ENCODE measurements at places on chromosomes 7 and 10.

DNA sequence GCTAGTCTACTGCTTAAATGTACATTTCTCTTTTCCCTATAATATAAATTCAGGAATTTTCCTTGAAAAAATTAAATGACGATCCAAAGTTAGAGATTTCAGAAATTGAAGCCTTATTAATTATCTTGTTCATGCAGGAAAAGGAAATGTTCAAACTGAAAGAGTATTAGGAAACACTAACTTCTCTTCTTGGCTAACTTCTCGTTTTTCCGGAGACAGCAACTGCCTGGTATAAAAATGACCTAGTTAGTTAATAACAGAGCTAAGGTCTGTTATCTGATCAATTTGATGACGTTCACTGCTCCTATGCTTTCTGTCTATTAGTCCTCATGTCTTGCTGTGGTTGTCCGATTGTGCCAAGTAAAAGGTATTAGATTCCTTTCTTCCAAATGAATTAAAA is 212.5 kb downstream of the DGKB start:
- no peak for DNase-seq

DNA sequence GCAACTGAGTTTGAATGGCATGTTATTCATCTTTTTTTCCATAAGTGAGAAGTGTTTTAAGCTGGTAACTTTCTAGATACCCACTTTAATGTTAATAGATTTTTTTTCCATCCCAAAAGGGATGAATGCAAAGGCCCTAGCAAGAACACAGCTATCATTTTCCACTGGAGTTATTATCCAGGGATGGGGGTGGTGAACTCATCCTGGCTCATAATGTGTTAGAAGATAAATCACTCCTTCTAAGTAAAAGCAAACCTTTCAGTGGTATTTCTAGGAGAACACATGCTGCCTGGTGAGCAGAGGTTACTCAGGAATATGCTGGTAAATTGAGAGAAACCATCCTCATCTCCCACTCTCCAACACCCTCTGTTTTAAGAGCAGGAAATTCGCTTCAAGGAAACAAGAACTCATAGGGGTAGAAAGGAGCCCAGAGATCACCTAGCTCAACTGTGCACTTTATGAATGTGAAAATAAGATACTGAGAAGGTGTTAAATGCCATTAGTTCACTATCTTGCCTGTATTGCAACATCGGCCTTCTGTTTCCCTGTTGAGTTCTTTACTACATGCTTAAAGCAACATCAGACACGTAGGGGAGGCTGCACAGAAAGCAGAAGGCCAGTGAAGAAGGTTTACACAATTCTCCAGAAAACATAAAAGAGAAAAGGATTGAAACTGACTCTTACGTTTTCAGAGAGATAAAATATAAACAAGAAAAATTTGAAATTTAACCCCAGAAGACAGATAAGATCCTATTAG is 264.0 kb upstream of the PRKCQ start:
- DNase-seq, result no peak

- DNase-seq, result no peak
Observed at GRCh38 chr7:98315318-98315993, 34.0 kb downstream of the BRI3 start.

DNA sequence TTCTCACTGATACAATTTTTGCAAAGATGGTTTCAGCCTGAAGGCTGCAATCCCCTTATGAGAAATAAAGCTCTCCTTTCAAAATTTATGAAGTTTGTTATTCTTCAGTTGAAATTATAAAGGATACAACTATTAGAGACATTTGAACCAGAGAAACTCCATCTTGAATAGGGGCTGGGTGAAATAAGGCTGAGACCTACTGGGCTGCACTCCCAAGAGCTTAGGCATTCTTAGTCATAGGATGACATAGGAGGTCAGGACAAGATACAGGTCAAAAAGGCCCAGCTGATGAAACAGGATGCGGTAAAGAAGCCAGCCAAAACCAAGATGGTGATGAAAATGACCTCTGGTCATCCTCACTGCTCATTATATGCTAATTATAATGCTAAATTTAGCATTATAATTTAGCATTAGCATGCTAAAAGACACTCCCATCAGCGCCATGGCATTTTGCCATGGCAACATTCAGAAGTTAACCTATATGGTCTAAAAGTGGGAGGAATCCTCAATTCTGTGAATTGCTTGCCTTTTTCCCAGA is 22.4 kb upstream of the IFIT1B start:
- no peak for DNase-seq

DNA sequence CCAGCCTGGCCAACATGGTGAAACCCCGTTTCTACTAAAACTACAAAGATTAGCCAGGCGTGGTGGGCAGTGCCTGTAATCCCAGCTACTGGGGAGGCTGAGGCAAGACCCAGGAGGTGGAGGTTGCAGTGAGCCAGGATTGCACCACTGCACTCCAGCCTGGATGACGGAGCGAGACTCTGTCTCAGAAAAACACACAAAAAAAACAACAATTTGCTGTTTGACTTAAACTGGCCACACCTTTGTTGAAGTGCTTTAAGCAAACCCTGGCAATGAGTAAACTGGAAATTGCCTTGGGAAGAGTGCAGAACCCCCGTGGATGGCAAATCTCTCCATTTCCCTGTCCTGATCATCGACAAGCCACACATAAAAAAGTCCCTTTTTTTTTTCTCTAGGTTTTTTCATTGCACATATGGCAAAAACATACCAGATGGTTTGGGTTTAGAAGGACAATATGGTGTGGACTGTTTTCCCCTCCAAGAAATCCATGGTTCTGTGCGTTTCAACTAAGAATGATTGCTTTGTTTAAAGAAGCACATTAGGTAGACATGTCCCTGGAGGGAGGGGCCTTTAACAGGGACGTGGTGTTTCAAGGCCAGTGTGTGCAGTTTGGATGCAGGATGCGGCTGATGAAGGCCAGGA is 76.9 kb downstream of the NRP1 start:
- no peak for DNase-seq

DNA sequence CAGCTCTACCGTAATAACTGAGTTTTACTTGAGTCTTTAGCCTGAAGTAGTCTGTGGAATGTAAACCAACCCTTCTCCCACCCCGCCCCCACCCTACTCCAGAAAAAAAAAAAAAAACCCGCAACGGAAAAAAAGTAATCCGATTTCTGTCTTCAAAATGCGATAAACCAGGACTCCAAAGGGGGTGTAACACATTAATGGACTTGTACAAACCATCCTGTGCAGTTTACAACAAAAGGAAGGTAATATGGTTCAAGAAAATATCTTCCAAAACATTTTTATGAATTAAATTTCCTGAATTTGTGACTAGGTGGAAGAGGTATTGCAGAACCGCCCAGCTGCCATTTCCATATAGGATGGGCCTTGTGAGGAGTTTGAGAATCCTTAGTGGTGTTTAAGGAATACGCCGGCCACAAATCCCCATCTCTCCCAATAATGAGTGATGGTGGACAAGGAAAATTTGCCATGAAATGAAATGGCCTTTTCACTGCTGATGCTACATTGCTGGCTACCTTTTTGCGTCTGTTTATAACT is 10.6 kb downstream of the SKIDA1 start:
- no peak for DNase-seq

DNA sequence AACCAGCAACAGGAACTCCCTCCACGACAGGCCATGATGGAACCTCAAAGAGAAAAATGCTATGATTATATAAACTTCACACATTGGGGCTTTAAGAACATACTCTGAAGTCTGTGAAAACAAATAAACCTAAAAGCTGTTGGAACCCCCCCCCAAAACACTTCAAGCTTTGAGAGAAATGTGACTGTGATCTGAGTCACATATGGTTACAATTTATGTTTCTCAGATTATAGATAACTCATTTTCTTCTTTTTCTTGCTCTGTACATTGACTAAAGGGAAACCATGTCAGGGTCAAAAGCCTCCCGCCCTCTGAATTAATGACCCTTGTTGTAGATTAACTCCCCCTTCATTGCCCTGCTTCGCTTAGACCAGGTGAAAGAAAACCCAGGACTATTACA is 15.8 kb downstream of the VOPP1 start:
- no peak for DNase-seq

- no peak for DNase-seq
Observed at GRCh38 chr10:62818426-62819011, 2.4 kb upstream of the EGR2 start.

GRCh38 chr10:45052700-45053099 is 52.0 kb downstream of the ZNF22 start:
- DNase-seq, result no peak

DNA sequence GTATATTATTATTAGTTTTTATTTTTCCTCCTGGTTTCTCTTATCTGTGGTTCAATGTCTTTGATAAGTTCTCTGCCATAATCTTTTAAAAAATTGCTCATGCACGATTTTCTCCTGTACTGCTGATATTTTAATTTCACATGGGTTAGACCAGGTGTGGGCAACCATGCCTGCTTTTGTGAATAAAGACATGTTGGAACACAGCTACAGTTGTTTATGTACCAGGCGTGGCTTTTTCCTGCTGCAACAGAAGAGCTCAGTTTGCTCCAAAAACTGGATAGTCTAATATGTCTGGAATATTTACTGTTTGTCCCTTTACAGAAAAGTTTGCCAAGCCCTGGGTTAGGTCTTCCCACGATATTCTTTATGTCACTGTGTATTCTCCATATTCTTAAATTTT is 105.2 kb downstream of the VWC2 start:
- DNase-seq, result no peak

GRCh38 chr7:100583132-100584053 is 2.5 kb downstream of the LRCH4 start:
- DNase-seq, result no peak

- DNase-seq, result no peak
Observed at GRCh38 chr10:125027871-125028869, 86.2 kb downstream of the ZRANB1 start.

- no peak for DNase-seq
Observed at GRCh38 chr10:76017733-76018433, 586.5 kb downstream of the LRMDA start.

GRCh38 chr7:47441796-47442604 is 139.9 kb downstream of the TNS3 start:
- DNase-seq, result no peak

DNA sequence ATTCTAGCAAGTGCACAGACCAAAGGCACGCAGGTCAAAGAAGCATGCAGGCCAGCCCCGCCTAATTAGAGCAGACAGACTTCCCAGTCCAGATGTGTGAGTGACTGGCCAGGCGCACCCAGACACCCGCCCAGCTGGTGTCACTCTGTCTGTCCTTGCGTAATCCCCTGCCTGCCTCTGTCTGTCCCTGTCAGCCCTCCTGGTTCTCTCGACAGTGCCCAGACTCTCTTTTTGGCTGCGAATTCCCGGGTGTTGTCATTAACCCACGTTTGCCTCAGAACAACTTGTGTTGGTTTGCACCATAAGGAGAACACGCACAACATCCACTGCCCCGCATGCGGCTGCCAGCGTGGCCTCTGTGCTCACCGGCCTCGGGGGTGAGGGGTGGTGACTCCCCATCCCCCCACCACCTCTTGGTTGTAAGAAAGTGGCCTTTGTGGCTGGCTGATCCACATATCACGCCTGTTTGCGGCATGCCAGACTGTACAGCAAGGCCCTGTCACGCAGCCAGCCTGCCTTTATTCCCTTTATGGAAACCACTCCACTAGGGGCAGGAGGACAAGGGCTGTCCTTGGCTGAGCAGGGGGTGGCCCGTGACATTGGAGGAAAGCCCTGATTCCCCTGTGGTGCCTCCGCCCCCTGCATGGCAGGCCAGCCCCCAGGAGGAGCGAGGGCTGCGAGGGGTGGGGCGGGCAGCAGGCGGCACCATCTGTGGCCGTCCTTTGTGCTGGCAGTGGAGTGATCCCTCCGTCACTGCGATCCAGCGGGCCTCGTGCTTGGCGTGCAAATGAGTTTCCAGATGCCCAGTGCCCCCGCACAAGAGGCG is 72.8 kb upstream of the PPIF start:
- no peak for DNase-seq

GRCh38 chr10:55627501-55628051 is 733.5 kb downstream of the ZWINT start:
- no peak for DNase-seq

DNA sequence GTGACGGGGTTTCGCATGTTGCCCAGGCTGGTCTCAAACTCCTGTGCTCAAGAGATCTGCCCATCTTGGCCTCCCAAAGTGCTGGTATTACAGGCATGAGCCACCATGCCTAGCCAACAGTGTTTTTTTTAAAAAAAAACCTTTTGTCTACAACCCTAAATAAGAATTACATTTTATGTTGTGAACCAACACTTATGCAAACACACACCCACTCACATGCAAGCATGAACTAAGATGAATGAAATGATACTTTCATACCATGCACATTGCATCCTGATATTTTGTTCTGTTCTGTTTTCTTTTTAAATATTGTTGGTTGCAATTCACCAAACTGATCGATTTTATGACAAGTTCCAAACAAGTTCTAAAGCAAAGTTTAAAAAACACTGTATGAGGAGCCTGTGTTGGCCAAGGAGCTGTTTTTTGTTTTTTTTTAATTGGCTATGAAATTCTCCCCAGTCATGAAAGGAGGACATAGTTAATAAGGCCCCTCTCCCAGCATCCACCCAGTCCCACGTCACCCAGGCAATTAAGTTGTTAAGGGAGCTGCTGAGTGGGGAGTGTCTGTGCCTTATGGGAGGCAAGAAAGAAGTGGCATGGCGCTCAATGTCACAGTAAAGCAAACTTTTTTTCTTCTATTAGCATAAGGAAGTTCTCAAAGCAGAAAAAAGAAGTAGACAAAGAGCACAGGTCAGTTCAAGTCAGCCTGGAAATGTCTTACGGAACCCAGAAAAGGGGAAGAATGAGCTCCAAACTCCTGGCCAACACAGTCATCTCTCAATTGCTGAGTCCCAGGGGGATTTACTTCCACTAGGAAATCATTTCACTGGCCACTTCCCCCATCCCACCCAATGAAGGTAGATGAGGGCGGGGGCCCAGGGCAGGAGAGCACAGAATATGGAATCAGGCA is 50.1 kb downstream of the NOD1 start:
- DNase-seq, result no peak

- DNase-seq, result no peak
Observed at GRCh38 chr10:26780793-26781601, 79.8 kb downstream of the ABI1 start.

DNA sequence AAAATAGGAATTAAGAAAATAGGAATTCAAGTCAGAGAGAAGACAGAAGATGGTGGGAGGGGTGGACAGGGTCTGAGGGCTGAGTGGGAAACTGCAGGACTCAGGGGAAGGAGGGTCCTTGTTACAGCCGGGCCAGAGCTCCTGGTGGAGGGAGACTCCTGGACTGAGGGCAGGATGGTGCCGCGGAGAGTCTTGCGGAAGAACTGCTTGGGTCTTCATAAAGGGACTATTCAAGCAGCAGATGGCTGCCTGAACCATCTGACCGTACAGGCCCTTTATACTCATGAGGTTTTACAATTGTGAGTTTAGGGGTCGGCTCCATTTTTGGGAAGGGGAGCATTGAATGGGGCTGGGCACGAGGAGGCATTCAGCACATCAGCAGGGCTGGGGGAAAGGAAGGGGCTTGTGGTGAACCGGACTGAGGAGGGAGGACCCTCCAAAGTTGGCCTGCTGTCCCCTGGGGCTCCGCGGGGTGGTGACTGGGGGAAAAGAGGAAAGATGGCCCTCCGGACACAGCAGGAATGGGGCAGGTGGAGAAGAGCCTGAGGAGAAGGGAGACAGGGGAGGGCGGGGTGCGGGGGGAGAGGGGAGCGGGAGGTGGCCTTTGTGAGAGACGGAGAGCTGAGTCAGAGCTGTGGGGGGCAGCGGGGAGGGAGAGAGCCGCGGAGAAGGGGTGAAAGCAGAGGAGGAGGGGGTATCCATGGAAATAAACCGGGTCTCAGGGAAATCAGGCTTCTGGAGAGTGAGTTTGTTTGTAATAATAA is 1.5 kb downstream of the FAM131B start:
- DNase-seq, result no peak

Measured in stimulated activated CD4-positive, alpha-beta T cell treated with anti-CD3 and anti-CD28 coated beads, TNF-alpha, amount 100 ng/mL, for 24 hours (primary cell).